Renal cortex interstitium (tissue), 15 donors: ENCODE measurements at places on chromosomes 12 and 14. TPM values are rescaled to one million over a fixed set of nuclear protein-coding genes. Genes with fewer than 3 reads are reported as not detected.

The C3AR1 gene
- 4.0 TPM for polyA plus RNA-seq

The APAF1 gene
- polyA plus RNA-seq: 32.4 TPM

The RHOJ gene
- 20.8 TPM for polyA plus RNA-seq

The ERP27 gene
- 26.3 TPM for polyA plus RNA-seq

The VRTN gene
- polyA plus RNA-seq: not detected

The PEBP1 gene
- 316 TPM for polyA plus RNA-seq

The FSCB gene
- not detected for polyA plus RNA-seq

The CAPZA3 gene
- polyA plus RNA-seq: 0.37 TPM

The CELA1 gene
- not detected for polyA plus RNA-seq

The RD3L gene
- not detected for polyA plus RNA-seq

The OTX2 gene
- polyA plus RNA-seq: not detected

The AHSA1 gene
- 215 TPM for polyA plus RNA-seq

The E2F7 gene
- polyA plus RNA-seq: 7.4 TPM

The GPRC5A gene
- polyA plus RNA-seq: 6.6 TPM

The FLRT2 gene
- polyA plus RNA-seq: 215 TPM

The IL22 gene
- polyA plus RNA-seq: not detected

The PGF gene
- 8.2 TPM for polyA plus RNA-seq

The PLA2G1B gene
- 0.50 TPM for polyA plus RNA-seq

The KRT6C gene
- polyA plus RNA-seq: not detected

The CISTR gene
- 0.35 TPM for polyA plus RNA-seq

The CHD8 gene
- polyA plus RNA-seq: 72.1 TPM

The GPN3 gene
- polyA plus RNA-seq: 33.1 TPM

The GNB3 gene
- polyA plus RNA-seq: 9.2 TPM

The ABCD2 gene
- polyA plus RNA-seq: 0.10 TPM

The APOLD1 gene
- 14.2 TPM for polyA plus RNA-seq

The KRT80 gene
- 1.8 TPM for polyA plus RNA-seq

The OLR1 gene
- 1.3 TPM for polyA plus RNA-seq

The NOS1 gene
- 0.65 TPM for polyA plus RNA-seq

The TIMM9 gene
- 75.3 TPM for polyA plus RNA-seq

The INHBC gene
- polyA plus RNA-seq: 0.33 TPM

The TRIAP1 gene
- 35.0 TPM for polyA plus RNA-seq

The DDIT3 gene
- 28.4 TPM for polyA plus RNA-seq

The CFAP73 gene
- 3.1 TPM for polyA plus RNA-seq

The MYH7 gene
- 0.19 TPM for polyA plus RNA-seq
